ENCODE measurements at places on chromosomes 13 and 19.

GRCh38 chr13:110443622-110444225 lies 117.8 kb downstream of the RAB20 start:
- no peak for DNase-seq

DNA sequence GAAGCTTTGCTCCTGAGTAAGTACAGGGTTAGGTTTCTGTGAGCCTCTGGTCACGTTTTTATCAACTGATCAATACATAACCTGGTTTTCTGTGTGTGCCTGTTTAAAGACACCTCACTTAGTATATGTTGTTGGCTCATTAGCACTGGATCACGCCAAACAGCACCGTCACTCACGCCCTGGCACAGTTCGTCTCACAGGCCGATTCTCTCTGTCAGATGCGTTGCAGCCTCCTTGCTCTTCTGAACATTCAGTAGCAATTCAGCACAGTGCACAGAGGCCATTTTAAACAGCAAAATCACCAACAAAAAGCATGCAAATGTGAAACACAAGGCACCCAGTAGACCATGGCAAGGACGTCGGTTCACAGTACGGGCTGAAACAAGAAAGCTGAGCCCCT lies 288.5 kb downstream of the IRS2 start:
- no peak for DNase-seq

- DNase-seq, result no peak
Observed at GRCh38 chr13:30429235-30429634, 6.9 kb downstream of the UBE2L5 start.

- no peak for DNase-seq
Observed at GRCh38 chr13:108560093-108560492, 69.3 kb upstream of the MYO16 start.

- no peak for DNase-seq
Observed at GRCh38 chr19:24062190-24062589, 24.8 kb upstream of the ZNF254 start.

GRCh38 chr13:75222031-75222430 lies 259.9 kb downstream of the TBC1D4 start:
- DNase-seq, result no peak

DNA sequence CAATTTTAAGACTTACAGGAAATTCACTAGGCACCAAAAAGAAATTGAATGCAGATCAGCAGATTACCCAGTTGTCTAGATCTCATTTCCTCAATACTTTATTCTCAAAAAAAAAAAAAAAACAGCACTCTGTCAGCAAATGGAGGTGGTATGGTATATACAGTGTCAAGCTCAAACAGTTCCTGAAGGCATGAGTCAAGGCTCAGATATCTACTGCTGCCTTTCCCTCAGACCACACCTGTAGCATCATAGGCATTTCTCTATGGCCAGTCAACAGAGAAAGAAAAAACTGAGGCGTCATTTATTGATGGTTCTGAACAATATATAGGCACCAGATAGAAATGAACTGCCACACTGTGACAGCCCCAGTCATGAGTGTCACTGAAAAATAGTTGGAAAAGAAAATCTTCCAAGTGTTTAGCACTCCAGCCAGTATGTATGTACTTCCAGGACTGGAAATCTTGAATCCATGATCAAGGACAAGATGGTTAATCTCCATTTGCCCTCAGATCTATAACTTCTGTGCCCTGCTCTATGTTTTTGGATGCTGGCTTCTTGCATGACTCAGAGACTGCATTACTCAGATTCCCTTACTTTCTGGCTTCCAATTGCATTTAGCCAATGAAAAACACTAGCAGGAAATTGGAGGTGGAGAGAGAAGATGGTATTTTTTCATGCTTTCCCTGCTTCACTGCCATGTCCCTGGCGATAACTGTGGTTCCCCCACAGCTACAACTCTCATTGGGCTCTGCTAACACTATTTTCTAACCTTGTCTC lies 8.4 kb upstream of the COG3 start:
- DNase-seq, result no peak

GRCh38 chr19:2494084-2494446 lies 18.1 kb downstream of the GADD45B start:
- DNase-seq, result peak; percentile 84

DNA sequence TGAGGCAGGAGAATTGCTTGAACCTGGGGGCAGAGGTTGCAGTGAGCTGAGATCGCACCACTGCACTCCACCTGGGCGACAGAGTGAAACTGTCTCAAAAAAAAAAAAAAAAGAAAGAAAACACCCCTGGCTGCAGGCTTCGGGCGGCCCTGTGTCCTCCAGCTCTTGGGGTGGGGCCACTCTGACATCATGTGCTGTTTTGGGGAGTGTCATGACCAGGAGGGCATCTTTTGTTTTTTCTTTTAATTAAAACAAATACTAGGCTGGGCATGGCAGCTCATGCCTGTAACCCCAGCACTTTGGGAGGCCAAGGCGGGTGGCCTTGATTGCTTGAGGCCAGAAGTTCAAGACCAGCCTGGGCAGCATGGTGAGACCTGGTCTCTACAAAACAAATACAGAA lies 52.1 kb downstream of the KDM4B start:
- no peak for DNase-seq

DNA sequence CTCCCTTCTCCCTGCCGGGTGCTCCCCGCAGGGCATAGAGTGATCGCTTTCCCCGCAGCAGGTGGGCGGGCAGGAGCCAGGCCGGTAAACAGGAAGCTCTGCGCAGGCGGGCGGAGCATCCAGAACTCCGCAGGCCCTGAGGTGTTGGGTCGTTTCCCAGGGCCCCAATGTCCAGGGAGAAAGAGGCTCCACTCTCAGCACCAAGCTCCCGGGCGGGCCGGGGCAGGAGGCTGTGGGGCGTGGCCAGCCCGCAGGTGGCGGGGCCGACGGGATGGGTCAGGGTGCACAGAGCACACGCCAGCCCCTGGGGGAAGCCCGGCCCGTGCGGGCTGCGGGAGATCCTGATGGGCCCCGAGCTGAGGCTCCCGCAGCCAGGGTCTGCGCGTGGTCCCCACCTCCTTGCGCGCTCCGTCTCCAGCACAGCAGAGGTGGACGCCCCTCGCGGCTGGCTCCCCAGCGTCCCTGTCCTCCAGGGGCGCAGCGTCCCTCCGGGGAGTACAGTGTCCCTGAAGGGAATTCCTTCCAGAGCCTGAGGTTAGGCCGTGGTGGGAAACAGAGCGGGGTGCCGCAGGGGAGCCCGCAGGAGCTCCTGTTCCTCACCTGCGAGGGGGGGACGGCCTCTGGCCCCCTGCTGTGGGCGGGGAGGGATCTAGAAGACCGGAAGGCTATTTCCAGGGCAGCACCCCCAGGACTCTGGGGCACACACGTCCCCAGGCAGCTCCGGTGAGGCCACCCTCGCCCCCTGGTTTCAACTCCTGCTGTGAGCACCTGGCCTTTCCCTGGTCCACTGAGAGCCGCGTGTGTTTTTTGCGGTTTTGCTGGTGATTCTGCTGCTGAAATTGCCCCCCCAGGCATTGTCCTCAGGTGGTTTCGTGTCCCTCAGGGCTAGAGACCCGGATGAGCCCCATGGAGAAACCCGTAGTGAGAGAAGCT lies 12.2 kb downstream of the PIP5K1C start:
- no peak for DNase-seq

- no peak for DNase-seq
Observed at GRCh38 chr19:7098096-7098495, 28.6 kb downstream of the ZNF557 start.

GRCh38 chr19:46328079-46328478 lies 18.8 kb upstream of the PPP5C start:
- no peak for DNase-seq

DNA sequence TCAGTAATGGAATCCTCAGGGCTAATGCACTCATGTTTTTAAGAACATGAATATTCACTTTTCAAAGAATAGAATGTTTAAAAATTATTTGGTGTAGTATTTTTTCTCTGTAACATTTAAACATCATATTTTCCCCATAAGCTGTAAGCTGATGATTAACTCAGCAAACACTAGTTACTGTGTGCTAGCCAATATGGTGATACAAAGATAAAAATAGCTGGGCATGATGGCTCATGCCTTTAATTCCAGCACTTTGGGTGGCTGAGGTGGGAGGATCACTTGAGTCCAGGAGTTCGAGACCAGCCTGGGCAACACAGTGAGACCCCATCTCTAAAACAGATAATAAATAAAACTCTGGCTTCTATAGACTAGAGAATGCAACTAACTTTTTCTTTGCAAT lies 13.2 kb downstream of the RNF17 start:
- no peak for DNase-seq

DNA sequence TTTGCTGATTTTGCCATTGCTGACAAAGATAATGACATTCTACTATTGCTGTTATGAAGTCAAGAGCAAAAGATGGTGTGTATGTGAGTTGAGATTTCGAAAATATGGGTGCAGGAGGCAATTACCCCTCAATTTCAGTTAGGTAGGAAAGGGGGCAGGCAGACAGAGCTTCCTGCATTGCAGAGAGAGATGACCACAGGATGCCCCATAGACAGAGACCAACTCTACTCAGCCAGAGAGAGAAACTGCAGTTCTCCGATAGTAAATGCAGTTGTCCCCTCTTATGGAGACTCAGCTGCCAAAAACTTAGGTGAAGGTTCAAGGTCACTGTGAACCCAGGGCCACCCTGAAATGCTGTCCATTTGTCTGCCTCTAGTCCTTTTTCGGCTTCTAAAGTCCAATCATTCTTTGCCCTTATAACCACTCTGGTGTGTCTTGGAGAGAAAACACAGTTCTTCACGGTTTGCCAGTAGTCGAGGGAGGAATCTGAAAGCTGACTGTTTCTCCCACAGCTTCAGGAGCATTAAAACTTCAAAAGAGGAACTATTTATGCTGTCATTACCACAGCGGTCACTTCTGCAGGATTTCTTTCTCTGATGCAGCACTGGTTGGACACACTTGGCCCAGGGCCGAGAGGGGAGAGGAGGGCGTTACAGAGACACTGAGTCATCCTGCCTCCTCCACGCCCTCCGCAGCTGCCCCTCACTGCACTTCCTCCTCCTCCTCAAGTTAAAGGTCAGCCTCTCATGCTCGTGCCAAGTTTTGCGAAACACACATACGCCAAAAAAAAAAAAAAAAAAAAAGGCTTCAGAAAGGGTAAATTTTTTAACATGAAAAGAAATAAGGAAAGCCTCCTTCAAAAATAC lies 264.3 kb downstream of the FOXO1 start:
- peak; percentile 51 for DNase-seq

DNA sequence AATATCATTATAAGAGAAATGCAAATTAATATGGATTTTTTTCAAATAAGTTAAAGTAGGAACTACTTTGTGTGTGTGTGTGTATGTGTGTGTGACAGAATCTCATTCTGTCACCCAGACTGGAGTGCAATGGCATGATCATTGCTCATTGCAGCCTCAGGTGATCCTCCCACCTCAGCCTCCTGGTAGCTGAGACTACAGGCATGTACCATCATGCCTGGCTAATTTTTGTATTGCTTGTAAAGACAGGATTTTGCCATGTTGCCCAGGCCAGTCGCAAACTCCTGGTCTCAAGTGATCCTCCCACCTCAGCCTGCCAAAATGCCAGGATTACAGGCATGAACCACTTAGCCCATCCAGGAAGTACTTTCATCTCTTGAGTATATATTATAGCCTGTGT lies 3.2 kb upstream of the ERVV-2 start:
- DNase-seq, result no peak
